Endothelial cell of umbilical vein (primary cell): ENCODE measurements at places on chromosomes 16 and 17.

DNA sequence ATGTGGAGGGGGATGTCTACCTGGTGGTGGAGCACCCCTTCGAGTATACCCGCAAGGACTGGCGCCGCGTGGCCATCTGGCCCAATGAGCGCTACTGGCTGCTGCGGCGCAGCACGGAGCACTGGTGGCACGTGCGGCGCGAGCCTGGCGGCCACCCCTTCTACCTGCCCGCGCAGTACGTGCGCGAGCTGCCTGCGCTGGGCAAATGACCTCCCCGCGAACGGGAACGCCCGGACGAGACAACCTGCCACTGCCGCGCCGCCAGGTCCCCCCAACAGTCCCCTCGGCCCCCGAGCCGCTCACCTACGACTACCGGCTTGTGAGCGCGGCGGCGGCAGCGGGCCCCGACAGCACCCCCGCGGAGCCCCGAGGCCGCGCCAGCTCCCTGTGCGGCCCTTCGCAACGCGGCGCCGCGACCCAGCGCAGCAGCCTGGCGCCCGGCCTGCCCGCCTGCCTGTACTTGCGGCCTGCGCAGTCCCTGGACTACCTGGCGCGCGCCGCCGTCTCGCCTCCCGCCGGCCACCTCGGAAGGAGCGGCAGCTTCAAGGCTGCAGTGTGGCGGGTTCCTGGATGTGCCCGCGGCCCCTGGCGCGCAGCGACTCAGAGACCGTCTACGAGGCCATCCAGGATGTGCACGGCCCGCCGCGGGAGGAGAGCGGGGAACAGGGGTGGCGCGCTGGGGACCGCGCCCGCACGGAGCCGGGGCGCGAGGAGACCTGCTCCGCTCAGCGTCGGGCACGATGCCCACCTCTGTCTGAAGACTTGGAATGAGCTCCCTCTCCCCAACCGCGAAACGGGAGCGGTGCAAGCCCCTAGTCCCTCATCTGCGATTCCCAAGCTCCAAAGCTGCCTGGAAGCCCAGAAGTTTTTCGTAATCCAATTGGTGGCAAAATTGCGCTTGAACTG, 48.7 kb upstream of the AMZ2 start:
- DNase-seq: no peak

GRCh38 chr17:74430706-74431567, 951 bp upstream of the GPRC5C start:
- no peak for DNase-seq

DNA sequence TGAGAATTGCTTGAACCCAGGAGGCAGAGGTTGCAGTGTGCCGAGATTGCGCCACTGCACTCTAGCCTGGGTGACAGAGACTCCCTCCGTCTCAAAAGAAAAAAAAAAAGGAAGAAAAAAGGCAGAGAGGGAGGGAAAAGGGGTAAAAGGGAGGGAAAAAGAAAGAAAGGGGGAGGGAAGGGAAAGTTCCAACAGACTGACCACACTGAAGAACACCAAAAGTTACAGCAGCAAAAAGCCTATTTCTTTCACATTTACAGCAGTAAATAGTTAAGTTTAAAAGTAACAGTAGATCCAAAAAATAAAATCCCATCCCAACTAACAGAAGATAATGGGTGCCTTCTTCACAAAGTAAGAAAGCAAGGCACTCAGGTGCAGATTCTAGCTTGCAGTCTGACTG, 36.9 kb upstream of the C17orf78 start:
- no peak for DNase-seq

GRCh38 chr17:20232611-20233010, 223.5 kb downstream of the SPECC1 start:
- DNase-seq: no peak

DNA sequence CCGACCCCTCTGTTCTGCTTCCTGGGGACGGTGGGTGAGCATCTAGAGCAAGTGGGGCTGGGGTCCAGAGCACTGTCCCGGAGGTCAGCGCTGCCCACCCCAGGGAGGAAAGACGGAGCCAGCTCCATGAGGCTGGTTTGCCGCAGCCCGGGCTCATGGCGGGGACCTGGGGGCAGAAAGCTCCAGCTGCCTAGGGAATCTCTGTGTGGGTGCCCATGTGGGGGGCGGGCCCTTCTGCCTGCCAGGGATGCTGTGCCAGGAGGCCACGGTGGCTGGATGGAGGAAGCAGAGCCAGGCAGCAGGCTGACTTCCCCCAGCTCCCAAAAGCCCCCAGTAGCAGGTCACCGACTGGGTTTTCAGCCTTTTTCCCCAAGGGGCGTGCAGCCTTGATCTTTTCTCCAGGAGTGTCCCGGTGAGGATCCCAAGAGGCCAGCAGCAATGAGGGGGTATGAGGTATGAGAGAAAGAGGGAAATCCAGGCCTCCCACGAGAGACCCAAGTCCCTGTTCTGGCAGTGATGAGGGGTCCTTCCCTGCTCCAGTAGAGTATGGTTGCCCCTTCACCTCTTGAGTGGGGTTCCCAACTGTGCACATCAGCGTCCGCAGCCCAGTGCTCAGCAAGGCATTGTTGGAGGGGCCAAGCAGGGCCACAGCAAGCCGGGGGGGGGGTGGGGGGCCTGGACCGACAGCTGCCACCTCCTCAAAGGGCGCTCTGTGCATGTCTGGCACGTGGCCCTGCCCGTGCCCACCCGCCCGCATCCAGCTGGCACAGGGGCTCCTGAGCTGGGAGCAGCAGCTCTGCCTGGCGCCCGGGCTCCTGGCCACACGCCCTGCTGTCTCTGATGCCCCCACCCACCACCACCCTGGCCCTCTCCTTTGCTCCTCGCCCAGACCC, 15.6 kb upstream of the BCAR1 start:
- DNase-seq: no peak

DNA sequence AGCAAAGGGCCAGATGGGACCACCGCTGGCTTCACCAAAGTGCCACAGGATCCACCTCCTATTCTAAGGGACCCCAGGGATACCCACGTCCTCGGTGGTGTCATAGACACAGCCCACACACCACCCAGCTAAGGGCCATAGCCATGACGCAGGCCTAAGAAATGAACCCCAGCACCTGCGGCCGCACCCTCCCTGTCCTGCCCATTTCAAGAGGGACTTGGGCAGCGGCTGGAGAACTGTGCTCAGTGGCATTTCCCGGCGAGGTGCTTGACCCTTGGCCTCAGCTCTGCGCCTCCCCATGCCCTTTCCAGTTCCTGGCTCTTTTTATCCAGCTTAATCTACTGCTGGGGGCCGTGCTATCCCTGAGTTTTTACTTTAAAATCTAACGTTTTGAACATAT, 27.3 kb downstream of the ZNF778 start:
- no peak for DNase-seq

DNA sequence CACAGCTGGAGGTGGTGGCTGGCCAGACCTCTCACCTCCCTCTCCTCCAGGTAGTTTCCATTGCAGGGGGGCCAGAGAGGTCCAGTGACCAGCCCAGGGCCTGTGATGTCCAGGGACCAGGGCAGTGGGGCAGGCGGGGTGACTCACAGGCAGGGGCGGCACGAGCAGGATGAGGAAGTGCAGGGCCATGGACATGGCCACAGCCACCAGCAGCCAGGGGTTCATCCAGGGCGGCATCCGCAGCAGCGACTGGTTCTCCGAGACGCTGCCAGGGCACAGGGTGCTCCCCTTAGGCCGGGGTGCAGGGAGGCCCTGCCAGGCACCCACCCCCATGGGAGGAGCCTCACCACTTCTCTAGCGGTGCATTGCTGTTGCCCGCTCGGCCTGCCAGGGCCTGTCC, 12.9 kb upstream of the P2RX1 start:
- no peak for DNase-seq

DNA sequence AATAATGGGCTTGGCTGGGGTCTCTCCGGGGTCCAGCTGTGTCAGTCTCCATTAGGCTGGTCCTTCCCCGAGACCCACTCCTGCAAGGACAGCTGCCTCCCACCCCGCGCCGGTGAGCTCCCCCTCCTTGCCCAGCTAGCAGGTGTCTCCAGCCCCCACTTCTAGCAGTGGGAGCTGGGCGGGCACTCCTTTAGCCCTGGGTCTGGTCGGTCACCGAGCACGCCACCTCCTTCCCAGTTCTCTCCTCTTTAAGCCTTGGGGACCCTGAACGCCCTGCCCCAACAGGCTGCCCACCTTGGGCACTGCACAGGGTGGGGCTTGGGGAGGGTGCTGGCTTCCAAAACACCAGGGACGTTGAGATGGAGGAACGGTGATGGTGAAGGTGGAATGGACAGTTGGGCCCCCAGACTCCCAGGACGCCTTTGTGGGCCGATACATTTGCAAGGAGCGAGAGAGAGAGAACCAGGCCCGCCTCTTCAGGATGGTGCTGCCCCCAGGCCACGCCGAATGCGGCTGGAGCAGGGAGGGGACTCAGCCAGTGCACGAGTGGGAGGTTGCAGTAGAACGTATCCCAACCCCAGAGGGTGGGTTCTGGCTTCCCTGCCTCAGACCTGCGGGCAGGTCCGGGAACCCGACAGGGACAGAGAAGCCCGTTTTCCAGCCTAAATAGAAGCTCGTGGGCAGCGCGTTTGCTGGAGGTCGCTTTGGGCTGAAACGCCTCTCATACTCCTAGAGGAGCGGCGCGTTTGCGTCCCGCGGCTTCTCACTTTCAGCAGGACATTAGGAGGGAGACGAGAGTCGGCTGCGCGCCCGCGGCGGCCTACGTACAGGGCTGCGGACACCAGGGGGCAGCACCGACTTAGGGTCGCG, 10.7 kb downstream of the TBX2 start:
- DNase-seq: peak; percentile 55

GRCh38 chr16:66446737-66447136, 19.6 kb downstream of the BEAN1 start:
- no peak for DNase-seq

GRCh38 chr16:80573700-80574120, 32.9 kb downstream of the DYNLRB2 start:
- no peak for DNase-seq

DNA sequence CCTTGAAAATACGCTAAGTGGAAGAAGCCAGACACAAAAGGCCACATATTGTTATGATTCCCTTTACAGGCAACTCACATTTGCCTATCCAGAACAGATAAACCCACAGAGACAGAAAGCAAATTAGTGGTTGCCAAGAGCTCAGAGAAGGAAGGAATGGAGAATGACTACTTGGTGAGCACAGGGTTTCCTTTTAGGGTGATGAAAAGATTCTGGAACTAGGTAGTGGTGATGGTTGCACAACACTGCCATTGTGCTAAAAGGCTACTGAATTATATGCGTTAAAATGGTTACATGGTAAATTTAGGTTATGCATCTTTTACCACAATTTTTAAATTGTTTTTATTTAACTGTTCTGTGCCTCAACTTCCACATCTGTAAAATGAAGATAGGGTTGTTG, 4.4 kb downstream of the COPRS start:
- DNase-seq: no peak

GRCh38 chr16:85300406-85300968, 188.2 kb upstream of the CIBAR2 start:
- no peak for DNase-seq

DNA sequence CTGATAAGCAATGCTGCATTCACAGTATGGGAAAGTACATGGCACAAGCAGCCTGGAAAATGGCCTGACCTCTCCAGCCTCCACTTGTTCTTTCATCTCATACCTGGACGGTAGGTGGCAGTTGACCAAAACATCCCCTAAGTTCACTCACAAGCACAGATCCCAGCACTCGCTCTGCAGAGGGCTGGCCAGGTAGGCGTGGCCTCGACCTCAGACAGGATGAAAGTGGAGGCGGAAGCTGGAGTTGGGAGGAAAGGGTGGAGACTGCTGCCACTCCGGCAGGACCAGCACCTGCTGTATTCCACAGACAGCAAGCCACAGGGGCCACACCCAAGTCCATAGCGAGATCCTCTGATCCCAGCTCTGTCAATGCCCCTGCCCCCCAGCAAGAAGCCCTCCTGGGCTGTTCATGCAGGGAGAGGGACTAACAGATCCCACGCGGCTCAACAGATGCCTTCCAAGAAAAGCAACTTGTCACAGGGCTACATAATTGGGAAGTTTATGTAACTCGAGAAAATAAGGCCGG, 31.3 kb downstream of the ZCCHC14 start:
- peak; percentile 77 for DNase-seq

- no peak for DNase-seq
Measured at GRCh38 chr17:77828749-77829539, 129.6 kb upstream of the TNRC6C start.

- no peak for DNase-seq
Measured at GRCh38 chr16:48246066-48246465, 1.3 kb downstream of the ABCC11 start.

- no peak for DNase-seq
Measured at GRCh38 chr17:13753771-13754170, 152.0 kb upstream of the HS3ST3A1 start.

GRCh38 chr17:59845595-59846393, 46.9 kb downstream of the TUBD1 start:
- peak; percentile 74 for DNase-seq

DNA sequence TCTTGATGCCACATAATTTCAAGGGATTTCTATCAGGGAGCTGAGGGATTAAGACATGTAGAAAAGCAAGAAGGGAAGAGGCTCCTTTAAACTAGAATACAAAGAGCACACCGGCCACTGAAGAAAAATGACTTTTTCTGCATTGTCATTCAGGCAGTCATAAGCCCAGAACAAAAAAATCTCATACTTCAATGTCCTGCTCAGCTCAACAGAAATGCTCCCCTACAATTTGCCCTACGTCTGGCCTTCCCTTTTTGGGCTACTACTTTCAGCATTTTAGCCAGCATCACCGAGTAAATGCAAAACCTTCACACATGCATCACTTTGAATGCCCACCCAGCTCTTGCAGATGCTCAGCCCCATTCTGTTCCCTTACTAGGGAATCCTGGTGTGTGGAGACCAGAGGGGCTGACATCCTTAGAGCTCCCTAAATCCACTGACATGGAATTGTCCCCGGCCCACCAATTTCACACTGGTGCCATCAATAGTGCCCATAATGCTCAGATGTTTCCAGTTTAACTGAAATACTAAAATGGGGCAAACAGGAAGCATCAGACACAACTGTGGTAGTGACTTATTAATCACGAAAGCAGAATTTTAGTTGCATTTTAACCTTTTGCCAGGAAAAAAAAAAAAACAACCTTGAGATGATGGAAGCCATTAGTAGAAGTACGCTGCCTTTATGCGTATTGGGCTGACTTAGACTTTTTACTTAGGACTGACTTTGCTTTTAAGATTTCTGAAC, 2.7 kb downstream of the MAP3K14 start:
- no peak for DNase-seq

DNA sequence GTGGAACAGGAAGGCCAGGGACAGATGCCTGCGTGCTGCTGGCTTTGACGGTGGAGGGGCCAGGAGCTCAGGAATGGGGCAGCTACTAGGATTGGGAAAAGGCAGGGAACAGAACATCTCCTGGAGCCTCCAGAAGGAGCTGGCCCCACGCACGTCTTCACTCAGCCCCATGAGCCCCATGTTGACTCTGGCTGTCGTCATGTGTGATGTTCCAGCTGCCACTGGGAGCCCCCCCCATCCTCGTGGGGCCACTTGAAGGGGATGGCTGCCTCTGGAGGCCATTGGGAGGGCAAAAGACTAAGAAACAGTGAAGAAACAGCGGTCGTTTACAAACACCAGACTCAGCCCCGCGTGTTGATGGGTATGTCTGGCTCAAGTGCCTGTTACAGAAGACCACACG, 18.5 kb upstream of the APRT start:
- DNase-seq: no peak

- DNase-seq: no peak
Measured at GRCh38 chr17:12316021-12316420, 295.3 kb downstream of the MAP2K4 start.
